Right lung (tissue), 10 donors: ENCODE measurements at places on chromosomes 11 and 22. TPM values are rescaled to one million over a fixed set of nuclear protein-coding genes. Genes with fewer than 3 reads are reported as not detected.

The FAM180B gene
- polyA plus RNA-seq, result 0.24 TPM

The RAPSN gene
- 0.37 TPM for polyA plus RNA-seq

The PRAME gene
- not detected for polyA plus RNA-seq

The SPDYC gene
- 0.10 TPM for polyA plus RNA-seq

The PIK3IP1 gene
- 13.2 TPM for polyA plus RNA-seq

The TNKS1BP1 gene
- polyA plus RNA-seq, result 152 TPM

The SLC16A8 gene
- polyA plus RNA-seq, result 1.2 TPM

The CYTH4 gene
- 6.0 TPM for polyA plus RNA-seq

The VWA5A gene
- polyA plus RNA-seq, result 17.7 TPM
